Fibroblast of villous mesenchyme (primary cell): ENCODE measurements at places on chromosomes 13 and 19. TPM values are rescaled to one million over a fixed set of nuclear protein-coding genes. Genes with fewer than 3 reads are reported as not detected.

GRCh38 chr19:56986386-56986785 is 133.4 kb upstream of the USP29 start:
- DNase-seq: no peak

DNA sequence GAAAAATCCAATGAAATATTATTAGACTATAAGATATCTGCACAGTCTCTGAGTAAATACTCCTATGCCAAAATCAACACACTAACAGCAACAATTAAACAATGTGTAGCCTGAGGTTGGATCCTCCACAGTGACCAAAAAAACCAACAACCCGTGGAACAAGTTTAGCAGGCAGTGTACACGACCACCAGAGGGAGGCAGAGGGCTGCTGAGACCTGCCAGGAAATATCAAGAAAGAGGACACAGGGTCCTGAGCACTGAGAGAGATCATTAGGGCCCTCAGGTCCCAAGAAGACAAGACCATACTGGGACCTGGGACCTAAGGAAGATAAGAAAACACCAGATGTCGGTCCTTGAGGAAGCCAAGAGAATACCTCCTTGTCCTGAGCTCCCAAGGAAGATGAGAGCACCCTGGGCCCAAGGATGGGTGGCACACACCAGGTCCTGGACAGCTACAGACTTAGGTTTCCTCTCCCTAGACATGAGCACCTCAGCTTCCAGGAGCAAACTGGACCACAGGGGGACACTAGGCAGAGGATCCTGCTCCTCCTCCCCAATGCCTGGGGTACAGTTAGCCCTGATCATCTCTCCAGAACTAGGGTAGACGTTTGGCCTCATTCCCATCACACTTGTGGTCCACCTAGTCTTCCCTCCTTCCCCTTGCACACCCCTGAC is 822 bp upstream of the ZNF274 start:
- DNase-seq: peak; percentile 34

The CCDC169 gene
- 0.97 and 4.3 TPM in 2 replicates for total RNA-seq

The ACER1 gene
- not detected in 2 replicates for total RNA-seq

The KLF12 gene
- total RNA-seq: 12.6 and 13.0 TPM in 2 replicates
